Bronchial smooth muscle cell (primary cell): ENCODE measurements at places on chromosomes 12 and 14. TPM values are rescaled to one million over a fixed set of nuclear protein-coding genes. Genes with fewer than 3 reads are reported as not detected.

Gene ALX1
- total RNA-seq = not detected in 2 replicates

Gene TMCC3
- total RNA-seq = 0.47 and 1.5 TPM in 2 replicates

Gene PALS1
- 16.8 and 29.8 TPM in 2 replicates for total RNA-seq

Gene FIGNL2
- total RNA-seq = 0.09 and 0.16 TPM in 2 replicates

Gene ZFYVE26
- total RNA-seq = 12.9 and 13.1 TPM in 2 replicates

Gene BMAL2
- 8.4 and 15.4 TPM in 2 replicates for total RNA-seq

Gene SMIM41
- total RNA-seq = 2.0 and 7.5 TPM in 2 replicates

Gene SERPINA10
- not detected in 2 replicates for total RNA-seq

Gene PZP
- not detected in 2 replicates for total RNA-seq

Gene DIO3
- not detected in 2 replicates for total RNA-seq

Gene GLI1
- total RNA-seq = 0.47 and 0.86 TPM in 2 replicates

Gene SERPINA3
- total RNA-seq = 0.32 and 8.7 TPM in 2 replicates

Gene PXMP2
- 16.4 and 16.7 TPM in 2 replicates for total RNA-seq

Gene HOXC12
- not detected in 2 replicates for total RNA-seq

Gene ACVRL1
- 50.6 and 70.5 TPM in 2 replicates for total RNA-seq

Gene LHX5
- total RNA-seq = not detected in 2 replicates

Gene PLCZ1
- total RNA-seq = not detected in 2 replicates

Gene HOMEZ
- total RNA-seq = 3.3 and 4.8 TPM in 2 replicates

Gene HAL
- under 0.01 TPM in 1 of 2 replicates, not detected in the other for total RNA-seq

Gene RNFT2
- total RNA-seq = 0.52 and 0.63 TPM in 2 replicates

Gene ERBB3
- 0.63 and 0.94 TPM in 2 replicates for total RNA-seq

Gene IAPP
- not detected in 2 replicates for total RNA-seq

Gene HVCN1
- 4.7 and 8.8 TPM in 2 replicates for total RNA-seq

Gene CPNE6
- total RNA-seq = not detected in 2 replicates

Gene MED13L
- total RNA-seq = 60.8 and 83.4 TPM in 2 replicates

Gene AMDHD1
- total RNA-seq = 0.09 and 0.16 TPM in 2 replicates

Gene IL22
- not detected in 2 replicates for total RNA-seq

Gene CIROP
- total RNA-seq = 1.3 and 4.6 TPM in 2 replicates

Gene KRT76
- total RNA-seq = not detected in 2 replicates

Gene SERPINA6
- total RNA-seq = not detected in 2 replicates

Gene DIO2
- total RNA-seq = 11.5 and 24.3 TPM in 2 replicates

Gene PSMD9
- 85.6 and 145 TPM in 2 replicates for total RNA-seq
